Activated naive CD4-positive, alpha-beta T cell treated with anti-CD3 and anti-CD28 coated beads for 36 hours (primary cell): ENCODE measurements at places on chromosomes 5 and 9. TPM values are rescaled to one million over a fixed set of nuclear protein-coding genes. Genes with fewer than 3 reads are reported as not detected.

- DNase-seq = no peak
Measured at GRCh38 chr9:129932303-129933151, 97.3 kb downstream of the USP20 start.

The SLC1A3 gene
- total RNA-seq = 0.99 TPM

GRCh38 chr5:146564007-146564762, 48.2 kb upstream of the GPR151 start:
- DNase-seq = no peak

DNA sequence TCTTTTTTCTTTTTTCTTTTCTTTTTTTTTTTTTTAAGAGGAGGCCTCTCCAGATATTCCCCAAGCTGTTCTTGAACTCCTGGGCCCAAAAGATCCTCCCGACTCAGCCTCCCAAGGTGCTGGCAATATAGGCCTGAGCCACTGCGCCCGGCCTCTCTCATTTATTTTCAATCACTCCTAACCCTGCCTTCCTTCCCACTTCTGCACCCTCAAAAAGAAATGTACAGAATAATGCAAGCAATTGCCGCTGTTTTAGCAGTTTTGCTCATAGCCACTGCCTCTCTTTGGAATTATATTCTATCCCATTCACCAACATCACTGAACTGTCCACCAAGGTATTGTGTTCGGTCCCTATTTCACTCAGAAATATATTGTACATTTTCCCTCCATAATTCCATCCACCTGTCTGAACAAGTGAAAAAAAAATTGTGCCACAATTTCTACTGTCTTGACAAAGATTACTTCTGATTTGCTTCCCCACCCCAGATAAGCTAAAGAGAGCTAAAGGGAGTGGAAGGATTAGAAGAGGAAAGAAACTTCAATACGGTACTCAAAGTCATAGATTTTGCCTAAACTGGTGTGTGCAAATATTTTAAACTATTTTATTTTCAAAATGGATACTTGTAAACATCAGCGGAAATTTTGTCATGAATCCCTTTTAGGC, 1.9 kb downstream of the FNBP1 start:
- DNase-seq = peak; percentile 27

- no peak for DNase-seq
Measured at GRCh38 chr5:7808998-7809397, 41.9 kb downstream of the CFAP90 start.

The SPATA31E1 gene
- total RNA-seq = not detected

DNA sequence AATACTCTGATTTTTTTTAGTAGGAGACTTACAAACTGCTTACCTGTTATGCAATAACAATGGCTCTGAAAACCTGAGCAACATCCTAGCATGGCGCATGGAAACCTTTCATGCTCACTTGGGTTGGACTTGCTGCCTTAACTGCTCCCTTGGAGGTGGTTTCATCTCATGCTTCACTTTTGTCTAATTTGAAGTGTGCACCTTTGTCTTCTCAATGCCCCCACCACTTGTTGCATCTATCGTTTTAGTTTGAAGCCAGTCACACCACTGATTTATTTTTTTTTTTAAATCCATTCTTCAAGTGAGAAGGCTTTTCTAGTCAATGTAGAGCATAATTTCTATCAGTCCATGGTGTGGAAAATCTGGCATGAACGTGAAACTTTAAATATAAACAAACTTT, 63.2 kb downstream of the CFAP90 start:
- no peak for DNase-seq

- DNase-seq = no peak
Measured at GRCh38 chr5:12119657-12120056, 215.4 kb upstream of the CTNND2 start.

GRCh38 chr9:8014997-8015682, 215.6 kb upstream of the DMAC1 start:
- DNase-seq = no peak

DNA sequence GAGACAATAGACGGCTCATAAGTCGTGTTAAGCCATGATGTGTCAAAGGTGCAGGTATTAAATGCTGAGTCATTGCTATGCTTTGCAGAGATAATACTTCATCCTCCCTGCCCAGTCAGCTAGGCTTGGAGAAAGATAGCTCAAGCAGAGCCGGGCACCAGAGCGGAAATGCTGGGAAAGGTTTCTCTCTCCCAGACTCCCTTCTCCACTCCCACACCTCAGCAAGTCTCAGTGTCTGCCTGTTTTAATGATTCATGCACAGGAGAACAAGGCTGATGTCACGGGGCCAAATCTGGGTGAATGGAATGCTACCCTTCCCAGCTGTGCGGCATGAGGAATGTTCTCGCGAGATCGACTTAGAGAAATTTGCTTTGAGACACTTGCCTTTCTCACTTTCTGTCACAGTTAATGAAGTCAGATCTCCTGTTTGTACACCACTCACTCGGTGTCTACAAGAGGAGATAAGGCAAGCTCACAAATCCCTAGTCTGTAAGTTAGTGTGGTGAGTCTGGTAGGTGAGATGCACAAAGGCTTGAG, 204.4 kb downstream of the EFNA5 start:
- DNase-seq = no peak

The PCDHB16 gene
- not detected for total RNA-seq

The TTF1 gene
- 27.1 TPM for total RNA-seq

- no peak for DNase-seq
Measured at GRCh38 chr9:87263291-87263690, 234.4 kb upstream of the DAPK1 start.

The SH3GL2 gene
- total RNA-seq = not detected
